ENCODE measurements at places on chromosomes 12 and 14. TPM values are rescaled to one million over a fixed set of nuclear protein-coding genes. Genes with fewer than 3 reads are reported as not detected.

The IAPP gene
- not detected for polyA plus RNA-seq

The SLC8B1 gene
- 14.5 TPM for polyA plus RNA-seq

GRCh38 chr12:124394462-124395128 lies 99.7 kb downstream of the RFLNA start:
- no peak for DNase-seq

DNA sequence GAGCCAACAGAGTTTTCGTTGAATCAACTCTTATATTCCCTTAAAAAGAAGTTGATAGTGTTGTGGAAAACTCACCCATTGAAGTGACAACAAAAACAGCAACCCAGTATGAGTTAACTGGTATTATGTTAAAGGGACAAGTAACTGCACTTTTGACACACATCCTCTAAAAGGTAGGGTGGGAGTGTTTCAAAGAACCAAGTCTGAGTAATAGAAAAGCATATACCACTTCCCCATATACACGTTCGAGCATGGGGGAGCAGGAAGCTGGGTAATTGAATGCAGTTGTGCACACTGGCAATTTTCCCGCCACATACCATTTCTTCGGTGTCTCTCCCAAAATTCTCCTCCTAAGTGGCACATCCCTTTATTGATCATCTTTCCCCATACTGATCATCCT lies 31.5 kb downstream of the IFNG-AS1 start:
- DNase-seq = no peak

GRCh38 chr12:83476695-83477690 lies 790.3 kb downstream of the TMTC2 start:
- DNase-seq = no peak

Measured in right lung (tissue), 10 donors.